ENCODE measurements at places on chromosomes 3 and 15.
A peak's percentile ranks its signal among the peaks of the same experiment; 100 is the strongest.

DNA sequence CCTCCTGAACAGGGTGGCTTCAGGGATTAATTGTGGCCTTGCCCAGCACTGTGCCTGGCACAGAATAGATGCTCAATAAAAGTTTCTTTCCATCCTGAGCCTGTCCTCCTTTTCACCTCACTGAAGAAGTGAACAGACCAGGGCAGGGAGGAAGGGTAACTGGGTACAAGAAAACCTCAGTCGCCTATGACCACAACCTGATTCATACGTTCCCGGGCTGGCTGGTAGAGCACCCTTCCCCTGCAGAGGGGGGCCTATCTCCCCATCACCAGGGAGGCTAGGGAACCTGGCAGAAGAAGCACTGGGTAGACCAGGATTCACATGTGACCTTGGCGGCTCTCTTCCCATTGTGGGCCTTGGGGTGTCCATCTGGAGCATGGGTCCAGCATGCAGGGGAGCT lies 27.8 kb upstream of the CACNA2D2 start:
- DNase-seq, result no peak

DNA sequence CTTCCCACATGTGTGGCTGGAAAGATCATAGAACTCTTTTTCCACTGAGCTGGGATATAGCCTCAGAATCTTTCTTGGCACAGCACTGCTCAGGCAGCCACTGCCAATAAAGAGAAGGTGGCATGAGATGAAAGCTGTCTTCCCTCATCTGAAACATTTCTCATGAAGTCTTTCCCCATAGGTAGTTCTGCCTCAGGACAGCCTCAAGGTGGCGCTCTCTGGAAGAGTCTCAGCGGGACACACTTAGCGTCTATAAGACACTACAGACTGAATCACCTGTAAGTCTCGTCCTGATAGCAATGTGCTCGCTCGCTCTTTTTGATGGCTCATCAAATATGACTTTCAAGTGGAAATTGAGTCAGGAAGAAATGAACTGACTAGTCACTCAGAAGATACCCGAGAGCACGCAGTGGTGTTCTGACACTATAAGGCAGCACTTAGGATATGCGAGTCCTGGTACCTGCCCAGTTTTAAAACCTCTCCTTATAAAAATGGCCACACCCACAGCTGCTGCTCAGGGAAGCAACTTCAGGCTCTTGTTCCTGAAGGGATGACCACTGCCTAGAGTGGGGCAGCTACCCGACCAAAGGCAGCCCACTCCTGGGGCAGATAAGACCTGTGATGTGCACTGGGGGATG lies 269.5 kb downstream of the SUCLG2 start:
- peak; percentile 80 for DNase-seq

GRCh38 chr3:126245811-126246727 lies 65.7 kb upstream of the ALDH1L1 start:
- DNase-seq, result no peak

DNA sequence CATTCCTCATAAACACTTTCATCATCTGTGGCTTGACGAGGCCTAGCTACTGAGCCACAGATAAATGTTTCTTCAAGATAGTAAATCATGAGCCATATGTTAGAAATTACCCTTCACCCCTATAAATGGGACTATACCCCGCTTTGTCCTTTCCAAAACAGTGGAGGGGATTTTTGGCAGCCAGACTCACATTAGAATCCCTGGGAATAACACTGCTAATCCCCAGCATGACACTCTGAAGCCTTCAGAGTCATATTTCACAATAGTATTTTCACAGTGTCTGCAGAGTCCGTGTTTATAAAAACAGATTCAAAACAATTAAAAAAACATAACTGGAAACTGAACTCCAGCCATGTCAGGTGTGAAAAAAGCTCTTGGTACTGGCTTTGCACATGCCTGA lies 271.6 kb downstream of the ERC2 start:
- no peak for DNase-seq

- DNase-seq, result no peak
Observed at GRCh38 chr15:74400915-74401757, 32.6 kb downstream of the SEMA7A start.

- DNase-seq, result peak; percentile 97
Observed at GRCh38 chr3:187352581-187353575, 15.3 kb upstream of the RTP4 start.

Measured in islet precursor cell (in vitro differentiated cells).